ENCODE measurements at places on chromosomes 13 and 19.

DNA sequence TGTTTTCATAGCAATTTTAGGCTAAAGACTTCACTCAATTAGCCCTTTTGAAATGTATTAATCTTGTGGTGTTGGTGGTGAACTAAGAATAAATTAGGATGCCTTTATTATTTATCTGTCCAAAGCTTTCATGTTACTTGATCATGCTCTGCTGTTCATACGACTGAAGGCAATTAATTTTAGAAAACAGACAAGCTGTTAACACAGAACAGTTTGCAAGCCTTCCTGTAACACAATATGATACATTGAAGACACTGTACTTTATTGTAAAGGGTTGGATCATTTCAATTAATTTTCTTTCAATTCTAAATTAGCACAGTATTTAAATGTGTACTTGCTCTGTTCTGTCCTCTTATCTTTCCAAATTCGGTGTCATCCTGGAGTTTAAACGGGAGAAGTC is 794.3 kb upstream of the MIR17HG start:
- DNase-seq = no peak

DNA sequence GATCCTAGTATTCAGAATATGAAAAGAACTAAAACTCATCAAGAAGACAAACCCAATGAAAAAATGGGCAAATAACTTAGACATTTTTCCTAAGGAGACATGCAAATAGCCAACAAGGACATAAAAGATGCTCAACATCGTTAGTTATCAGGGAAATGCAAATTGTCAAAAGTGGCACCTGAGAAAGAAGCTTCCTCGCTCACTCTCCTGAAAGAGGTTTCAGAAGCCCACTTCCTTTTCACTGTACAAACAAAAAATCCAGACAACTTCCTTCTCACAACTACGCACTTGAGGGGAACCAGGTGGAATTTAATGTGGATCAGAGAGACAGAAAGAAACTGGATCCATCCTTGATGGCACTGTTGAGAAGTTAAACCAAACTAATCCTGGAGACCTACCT is 41.5 kb downstream of the KLF12 start:
- DNase-seq = no peak

GRCh38 chr13:106858903-106859532 is 291.1 kb upstream of the ARGLU1 start:
- DNase-seq = no peak

GRCh38 chr19:47523473-47523872 is 8.6 kb upstream of the NAPA start:
- no peak for DNase-seq

DNA sequence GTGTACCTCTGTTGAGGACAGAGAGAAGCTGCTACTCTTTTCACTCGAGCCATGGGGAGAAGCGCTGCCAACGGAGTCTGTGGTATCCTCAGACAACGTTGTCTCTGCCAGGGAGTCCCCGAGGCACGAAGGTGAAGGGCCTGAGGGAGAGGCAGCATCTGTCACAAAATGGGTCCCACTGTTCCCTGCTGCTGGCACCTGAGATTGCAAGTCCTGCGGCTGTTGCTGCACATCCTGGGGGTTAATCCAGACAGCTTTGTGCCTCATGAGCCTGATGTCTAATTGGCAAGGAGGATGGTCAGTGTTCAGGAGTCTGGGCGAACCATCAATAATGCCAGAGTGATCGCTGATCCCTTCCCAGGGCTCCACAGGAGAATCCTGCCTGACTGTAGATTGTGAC is 15.0 kb downstream of the RUBCNL start:
- no peak for DNase-seq

DNA sequence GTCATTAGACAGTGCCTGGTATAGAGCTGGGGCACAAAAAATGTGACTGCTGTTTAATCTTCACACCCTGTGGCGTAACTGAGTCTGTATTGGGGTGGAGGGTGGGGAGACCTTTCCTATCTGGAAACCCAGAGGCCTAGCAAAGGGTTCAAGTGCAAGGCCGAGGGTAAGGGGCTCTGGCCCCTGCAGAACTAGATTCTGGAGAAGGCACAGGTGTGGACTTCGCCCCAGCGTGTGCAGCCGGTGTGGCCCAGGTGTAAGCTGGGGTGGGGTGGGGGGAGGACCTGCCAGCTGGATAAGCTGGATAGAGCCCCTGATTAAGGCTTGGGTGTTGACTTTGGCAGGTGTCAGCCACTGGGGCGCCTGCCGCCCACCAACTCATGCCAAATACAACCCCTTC is 1.3 kb downstream of the RAB3D start:
- no peak for DNase-seq

GRCh38 chr19:38917921-38918491 is 6.0 kb upstream of the CCER2 start:
- no peak for DNase-seq

- no peak for DNase-seq
These were observed 46.8 kb downstream of the TSSK6 start for GRCh38 chr19:19468424-19469050.

DNA sequence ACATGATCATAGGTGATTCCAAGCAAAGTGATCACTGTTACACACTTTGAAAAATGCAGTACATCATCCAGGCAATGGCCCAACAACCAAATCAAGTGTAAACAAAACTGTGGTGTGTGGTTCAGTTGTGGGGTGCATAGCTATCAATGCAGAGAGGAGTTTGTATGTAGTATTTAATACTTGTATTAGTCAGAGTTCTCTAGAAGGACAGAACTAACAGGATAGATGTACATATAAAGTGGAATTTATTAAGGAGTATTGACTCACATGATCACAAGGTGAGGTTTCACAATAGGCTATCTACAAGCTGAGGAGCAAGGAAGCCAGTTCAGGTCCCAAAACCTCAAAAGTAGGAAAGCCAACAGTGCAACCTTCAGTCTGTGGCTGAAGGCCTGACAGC is 249.3 kb upstream of the HTR2A start:
- no peak for DNase-seq

GRCh38 chr19:42250183-42250665 is 4.7 kb downstream of the ERF start:
- no peak for DNase-seq

- peak; percentile 72 for DNase-seq
These were observed 25.2 kb downstream of the ACTL9 start for GRCh38 chr19:8673276-8673891.

- no peak for DNase-seq
These were observed 4.3 kb upstream of the PALM3 start for GRCh38 chr19:14066134-14066533.

- no peak for DNase-seq
These were observed 1.2 kb downstream of the RFXAP start for GRCh38 chr13:36820222-36820621.

DNA sequence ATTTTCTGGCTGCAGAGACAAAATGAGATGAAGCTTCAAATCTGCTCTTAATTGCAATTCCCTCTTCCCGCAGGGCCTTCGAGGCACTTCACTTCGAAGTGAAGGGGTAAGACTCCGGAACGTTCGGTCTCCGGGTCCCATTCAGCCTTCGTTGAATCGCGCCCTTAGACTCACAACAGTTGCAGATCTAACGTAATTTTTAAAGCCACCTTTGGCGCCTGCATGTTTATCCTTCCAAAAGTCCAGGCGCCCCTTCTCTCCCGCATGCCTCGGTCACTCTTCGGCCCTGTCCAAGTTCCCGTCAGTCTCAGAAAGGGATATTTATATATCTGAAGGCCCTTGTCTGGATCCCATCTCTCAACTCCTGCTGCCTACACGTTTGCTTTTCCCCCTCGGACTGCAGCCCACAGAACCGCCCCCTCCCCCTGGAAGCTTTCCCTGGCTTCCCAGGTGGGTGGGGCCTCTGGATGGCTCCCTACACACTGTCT is 915 bp upstream of the KCTD12 start:
- DNase-seq = no peak

All from thymus (tissue), 14 donors.